ENCODE measurements at places on chromosomes 4 and X. TPM values are rescaled to one million over a fixed set of nuclear protein-coding genes. Genes with fewer than 3 reads are reported as not detected.

GRCh38 chr4:189362364-189362763 is 578.3 kb upstream of the FRG1 start:
- no peak for DNase-seq

GRCh38 chrX:85381602-85382001 is 2.1 kb upstream of the POF1B start:
- no peak for DNase-seq

GRCh38 chrX:69000877-69001276 is 164.4 kb downstream of the PJA1 start:
- DNase-seq, result no peak

The NUDT10 gene
- total RNA-seq, result not detected

The LRAT gene
- total RNA-seq, result 3.2 TPM

The DNAAF6 gene
- not detected for total RNA-seq

DNA sequence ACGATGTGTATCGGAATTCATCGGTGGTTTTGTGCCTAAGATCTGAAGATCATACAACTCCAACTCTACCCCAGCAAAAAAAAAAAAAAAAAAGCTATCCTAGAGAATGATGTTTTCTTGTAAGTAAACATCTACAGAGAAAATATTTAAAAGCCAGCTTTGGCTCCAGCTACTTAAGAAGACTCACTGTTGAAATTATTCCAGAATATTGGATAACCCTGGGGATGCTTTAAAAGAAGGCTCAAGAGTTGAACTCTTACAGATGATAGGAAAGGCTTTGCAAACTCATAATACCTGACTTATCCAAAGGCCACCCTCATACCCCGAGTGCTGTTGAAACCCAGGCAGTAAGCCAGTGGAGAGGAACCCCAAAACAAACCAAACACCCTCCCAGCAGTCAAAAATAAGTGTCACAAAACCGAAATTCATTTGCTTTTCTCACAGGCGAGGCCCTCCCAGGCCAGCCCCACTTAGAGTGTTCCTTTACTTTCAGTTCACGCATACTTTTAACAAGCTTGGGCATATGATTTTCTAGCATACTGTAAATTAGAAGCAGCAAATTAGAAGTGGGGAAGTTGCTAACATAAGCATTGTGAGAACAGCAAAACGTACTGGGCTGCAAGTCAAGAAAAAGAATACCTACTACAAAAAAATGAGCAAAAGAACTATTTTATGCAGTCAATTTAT is 2.7 kb upstream of the AMELX start:
- no peak for DNase-seq

- DNase-seq, result no peak
Observed at GRCh38 chrX:9149501-9150245, 115.7 kb upstream of the FAM9B start.

DNA sequence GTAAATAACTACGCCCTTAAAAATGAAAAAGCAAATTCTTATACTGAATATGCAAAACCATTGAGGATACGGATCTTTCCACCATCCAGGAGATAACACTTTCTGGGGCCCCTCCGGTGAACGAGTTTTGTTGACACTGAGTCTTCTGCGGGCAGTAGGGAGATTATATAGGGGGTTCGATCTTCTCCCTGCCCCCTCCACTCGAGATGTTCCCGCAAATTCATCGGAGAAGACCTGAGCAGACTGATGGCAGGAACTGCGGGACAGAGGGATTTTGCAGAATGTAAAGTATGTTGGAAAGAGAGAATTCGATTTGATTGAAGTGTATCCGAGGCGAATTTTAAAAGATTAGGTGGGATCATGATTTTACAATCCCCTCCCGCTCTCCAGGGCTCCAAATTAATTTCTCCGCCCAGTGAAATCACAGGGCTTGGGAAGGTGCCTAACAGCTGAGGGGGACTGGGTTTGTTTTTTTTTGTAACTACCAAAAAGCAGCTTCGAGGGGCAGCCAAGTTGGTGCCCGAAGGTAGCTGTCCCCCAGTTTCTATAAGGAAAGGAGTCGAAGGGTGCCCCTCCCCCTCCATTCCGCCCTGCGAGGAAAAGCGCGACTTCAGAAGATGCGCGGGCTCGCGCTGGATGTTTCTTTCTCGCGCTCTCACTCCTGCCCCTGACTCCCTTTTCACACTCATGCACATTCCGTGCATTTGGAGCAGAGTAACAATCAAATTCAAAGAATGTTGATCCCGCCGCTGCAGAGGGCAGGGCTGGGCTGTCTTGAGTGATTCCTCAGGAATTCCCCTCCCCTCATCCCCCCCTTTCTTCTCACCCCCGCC is 1.2 kb downstream of the TMEM255A start:
- peak; percentile 25 for DNase-seq

- no peak for DNase-seq
Observed at GRCh38 chrX:154059231-154059630, 38.3 kb downstream of the MECP2 start.

The P2RY4 gene
- total RNA-seq, result 1.3 TPM

DNA sequence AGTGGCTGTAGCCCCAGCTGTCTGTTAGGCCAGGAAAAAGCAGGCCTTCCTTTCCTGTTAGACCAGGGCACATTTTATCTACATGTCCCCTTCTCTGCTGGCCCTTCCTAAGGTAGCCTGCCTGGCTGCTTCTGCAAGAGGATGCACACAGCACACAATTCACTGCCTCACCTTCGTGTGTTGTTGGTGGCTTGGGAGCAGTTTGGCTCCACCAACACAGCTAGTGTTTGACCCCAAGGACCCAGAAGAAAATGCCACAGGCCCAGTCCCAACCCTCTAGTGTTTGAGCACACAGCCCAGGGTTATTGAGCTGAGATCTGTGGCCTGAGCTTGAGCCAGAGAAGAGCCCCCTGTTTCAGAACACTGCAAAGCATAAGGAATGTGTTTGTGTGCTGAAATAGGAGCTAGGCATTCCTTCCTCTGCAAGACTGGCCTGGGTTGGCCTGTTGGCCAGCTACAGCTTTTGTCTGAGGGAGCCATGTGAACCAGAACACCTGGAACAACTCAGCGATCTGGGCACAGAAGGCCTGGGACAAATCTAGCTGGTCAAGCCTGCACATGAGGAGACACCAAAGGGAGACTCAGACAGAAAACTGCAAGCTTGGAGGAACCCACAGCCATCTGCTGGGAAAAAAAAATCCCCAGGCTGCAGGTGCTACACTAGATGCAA is 26.4 kb downstream of the MAGEE1 start:
- no peak for DNase-seq

GRCh38 chrX:106957856-106958255 is 37.7 kb downstream of the CLDN2 start:
- no peak for DNase-seq

The QRFPR gene
- not detected for total RNA-seq

GRCh38 chr4:1164040-1164439 is 8.3 kb downstream of the SPON2 start:
- DNase-seq, result no peak

- DNase-seq, result peak; percentile 84
Observed at GRCh38 chr4:139556071-139556723, at the start of gene SETD7. Gene SETD7 (minus strand): TSS chr4:139556219. CDS start chr4:139556137, 82 bp downstream.

The EXOC1L gene
- total RNA-seq, result not detected

DNA sequence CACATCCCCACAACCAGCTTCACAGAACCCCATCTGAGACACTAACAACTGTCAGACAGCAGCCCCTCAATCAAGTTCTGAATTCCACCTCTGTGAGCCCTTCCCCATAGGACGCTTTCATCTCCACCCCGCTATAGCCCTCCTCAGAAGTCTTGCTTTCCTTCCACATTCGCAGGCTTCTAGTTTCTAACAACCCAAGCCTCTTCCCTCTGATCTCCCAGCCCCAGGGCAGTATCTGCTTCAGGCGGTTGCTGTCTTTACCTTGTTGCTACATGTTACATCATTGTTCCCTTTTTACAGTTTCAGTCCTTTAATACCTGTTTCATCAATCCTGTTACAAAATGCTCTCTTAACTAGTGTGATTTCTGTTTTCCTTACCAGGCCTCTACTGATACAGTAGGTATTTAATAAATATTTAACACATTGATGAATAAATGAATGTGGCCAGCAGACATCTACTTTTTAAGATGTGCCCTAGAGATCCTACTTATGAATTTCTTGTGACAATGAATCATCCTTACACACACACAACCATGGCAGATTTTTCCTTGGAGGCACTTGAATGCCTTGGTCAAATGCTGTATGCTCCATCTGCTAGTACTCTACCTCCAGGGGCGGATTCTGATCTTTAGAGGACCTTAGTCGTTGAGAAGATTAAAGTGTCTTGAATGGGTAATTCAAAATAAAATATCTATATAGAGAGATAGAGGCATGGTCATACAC is 164.7 kb upstream of the SLIT2 start:
- no peak for DNase-seq

DNA sequence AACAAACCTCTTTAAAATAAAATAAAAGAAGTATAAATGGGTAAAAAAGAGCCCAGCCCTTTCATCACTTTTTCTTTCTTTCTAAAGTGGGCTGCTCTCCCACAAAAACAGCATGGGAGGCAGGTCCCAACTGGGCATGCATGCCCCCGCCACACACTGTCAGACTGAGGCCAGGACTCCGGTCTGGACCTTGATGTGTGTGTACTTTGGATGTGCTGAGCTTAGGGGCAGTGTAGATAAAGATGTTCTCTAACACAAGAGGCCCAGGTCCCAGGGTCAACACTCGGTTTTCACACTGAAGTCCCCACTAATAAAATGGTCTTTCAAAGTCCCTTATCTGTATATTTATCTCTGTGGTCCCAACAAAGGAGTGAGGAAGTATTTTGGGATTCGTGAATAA is 44.4 kb downstream of the ADGRA3 start:
- no peak for DNase-seq

The COL4A5 gene
- 6.2 TPM for total RNA-seq

- no peak for DNase-seq
Observed at GRCh38 chr4:40502220-40502619, 127.4 kb downstream of the RBM47 start.

DNA sequence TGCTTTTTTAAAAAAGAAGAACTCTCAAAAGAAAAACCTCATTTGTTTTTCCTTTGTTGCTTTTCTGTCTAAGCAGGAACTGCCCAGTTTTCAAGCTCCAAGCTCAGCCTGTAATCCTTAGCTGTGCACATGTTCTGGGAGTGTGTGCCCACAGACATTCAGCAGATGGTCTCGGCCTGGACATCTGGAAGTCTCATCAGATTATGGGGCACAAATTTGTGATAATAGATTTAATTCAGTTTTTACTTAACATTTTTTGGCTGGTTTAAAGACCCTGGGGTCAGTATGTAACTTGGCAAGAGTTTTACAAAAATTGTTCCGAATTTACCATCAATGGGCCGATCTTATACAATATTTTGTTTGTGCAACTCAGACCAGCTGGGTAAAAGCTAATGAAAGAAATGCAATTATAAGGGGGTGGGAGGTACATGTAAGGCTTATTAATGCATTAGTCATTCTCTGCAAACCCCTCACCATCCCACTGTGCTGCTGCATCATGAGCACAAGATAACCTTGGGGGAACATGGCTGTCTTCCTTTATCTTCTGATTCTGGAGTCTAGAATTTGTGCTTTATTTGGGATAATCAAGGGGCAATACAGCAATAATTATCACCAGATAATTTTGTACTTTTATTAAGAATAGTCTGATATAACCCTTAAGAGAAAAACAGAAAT is 86.9 kb upstream of the PHOX2B start:
- DNase-seq, result no peak

- DNase-seq, result no peak
Observed at GRCh38 chr4:91373546-91373945, 930.2 kb upstream of the GRID2 start.

DNA sequence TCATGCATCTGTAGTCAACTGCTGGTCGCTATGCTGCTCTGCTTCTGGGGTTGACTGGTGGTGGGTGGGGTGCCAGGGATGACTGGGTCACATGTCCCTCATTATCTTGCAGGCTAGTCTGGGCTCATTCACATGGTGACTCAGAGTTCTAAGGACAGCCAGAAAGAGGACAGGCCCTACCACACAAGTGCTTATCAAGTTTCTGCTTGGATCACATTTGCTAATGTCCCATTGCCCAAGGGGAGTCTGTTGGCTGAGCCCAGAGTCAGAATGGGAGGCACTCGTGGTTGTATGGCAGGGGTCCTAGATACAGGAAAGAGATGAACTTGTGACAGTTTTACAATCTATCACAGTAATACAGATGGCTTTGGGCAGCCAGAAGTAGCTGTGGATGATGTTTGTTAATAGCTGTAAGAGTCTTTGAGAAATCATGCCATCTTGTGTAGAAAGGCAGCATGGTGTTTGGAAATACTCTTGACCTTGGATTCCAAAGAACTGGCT is 221.3 kb downstream of the GPAT3 start:
- no peak for DNase-seq

GRCh38 chrX:153947009-153947769 is 2.7 kb upstream of the RENBP start:
- DNase-seq, result peak; percentile 83

The BMP3 gene
- total RNA-seq, result 67.9 TPM

- no peak for DNase-seq
Observed at GRCh38 chr4:138161351-138161750, 80.8 kb downstream of the SLC7A11 start.

The USP51 gene
- total RNA-seq, result 1.8 TPM

The CYSLTR1 gene
- 1.6 TPM for total RNA-seq

All from mucosa of descending colon (tissue), 3 donors.